ENCODE measurements at places on chromosomes 4 and X.
A peak's percentile ranks its signal among the peaks of the same experiment; 100 is the strongest.

- no peak for DNase-seq
Measured at GRCh38 chr4:82599336-82599735, 37.5 kb upstream of the TMEM150C start.

GRCh38 chrX:136781180-136781797 is 557 bp upstream of the ARHGEF6 start:
- DNase-seq: no peak

DNA sequence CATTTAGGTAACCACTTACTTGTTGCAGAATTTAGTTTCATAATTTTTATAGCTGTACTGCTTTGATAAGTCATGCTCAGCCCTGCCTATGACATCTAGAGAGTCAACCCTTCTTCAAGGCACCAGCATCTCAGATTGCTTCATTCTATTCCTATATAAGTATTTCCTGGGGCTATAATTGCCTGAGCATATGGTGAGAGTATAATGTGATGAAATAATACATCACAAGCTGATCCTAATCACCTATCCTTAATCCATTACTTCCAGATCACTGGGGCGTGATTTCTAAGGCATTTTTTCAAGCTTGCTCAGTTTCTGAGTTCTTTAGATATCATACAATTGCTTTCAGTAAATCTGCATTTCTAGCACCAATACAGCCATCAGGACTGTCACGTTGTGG is 200.0 kb upstream of the NPY2R start:
- DNase-seq: no peak

GRCh38 chr4:24603343-24603742 is 19.0 kb upstream of the DHX15 start:
- DNase-seq: no peak

GRCh38 chrX:35115205-35115604 is 172.6 kb downstream of the FAM47B start:
- DNase-seq: no peak

GRCh38 chr4:138300616-138301015 is 58.5 kb upstream of the SLC7A11 start:
- DNase-seq: no peak

DNA sequence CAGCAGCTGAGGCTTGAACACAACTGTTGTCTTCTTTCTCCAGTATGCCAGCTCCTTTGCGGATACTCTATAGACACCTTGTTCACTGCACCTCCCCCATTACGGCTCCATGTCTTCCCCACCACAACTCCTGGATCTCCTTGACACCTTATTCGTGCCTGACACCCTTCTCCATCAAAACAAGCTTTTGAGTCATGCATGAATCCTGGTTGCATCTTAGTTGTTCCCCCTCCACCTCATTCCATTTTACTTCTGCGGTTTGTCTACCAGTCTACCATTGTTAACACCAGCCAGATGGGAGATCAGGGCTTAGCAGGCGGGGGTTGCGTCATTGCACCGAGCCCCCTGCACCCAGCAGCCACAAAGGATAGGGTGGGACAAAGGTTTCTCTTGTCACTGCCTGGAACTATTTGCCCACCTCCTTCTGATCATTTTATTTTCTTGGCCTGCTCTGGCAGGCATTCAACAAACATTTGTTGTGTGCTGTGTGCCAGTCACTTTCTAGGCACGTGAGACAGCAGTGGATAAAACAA is 2.0 kb upstream of the CDK16 start:
- no peak for DNase-seq

DNA sequence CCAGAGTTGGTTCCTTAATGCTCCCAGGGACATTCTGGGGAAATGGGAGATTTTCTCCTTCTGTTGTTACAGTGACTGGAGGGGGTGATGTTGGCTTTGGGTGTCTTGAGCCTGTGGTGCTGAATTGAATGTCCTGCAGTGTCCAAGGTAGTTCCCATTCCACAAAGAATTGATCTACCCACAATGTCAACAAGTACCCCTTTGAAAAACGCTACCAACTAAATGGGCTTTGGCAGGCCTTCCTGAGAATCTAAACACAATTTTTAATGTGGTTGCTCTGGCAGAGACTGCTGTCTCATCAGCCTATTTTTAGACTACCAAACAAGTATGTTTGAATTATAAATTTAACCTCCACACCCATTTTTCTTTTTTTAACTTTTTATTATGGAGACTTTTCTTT is 69.4 kb downstream of the CCKAR start:
- DNase-seq: no peak

- peak; percentile 10 for DNase-seq
Measured at GRCh38 chr4:174714393-174715211, 114.4 kb downstream of the GLRA3 start.

DNA sequence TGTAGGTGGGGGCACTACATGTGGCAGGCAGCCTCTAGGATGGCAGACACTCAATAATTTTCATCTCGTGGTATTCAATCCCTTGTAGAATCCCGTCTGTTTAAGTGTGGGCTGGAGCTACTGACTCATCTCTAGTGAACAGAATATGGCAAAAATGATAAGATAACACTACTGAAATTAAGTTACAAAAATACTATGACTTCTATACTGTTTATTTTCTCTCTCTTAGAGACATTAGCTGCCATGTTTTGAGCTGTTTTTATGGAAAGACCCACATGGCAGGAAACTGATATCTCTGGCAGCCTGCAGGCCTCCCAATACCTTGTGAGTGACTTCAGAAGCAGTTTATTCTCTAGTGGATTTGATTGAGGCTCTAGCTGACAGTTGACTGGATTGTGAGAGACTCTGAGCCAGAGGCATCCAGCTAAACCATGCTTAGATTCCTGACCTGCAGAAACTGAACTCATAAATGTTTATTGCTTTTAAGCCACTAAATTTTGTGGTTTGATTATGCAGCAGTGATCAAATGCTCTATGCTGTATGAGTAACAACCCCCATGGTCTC is 298.8 kb upstream of the CTSO start:
- no peak for DNase-seq

- no peak for DNase-seq
Measured at GRCh38 chrX:37599729-37600128, 28.3 kb downstream of the LANCL3 start.

DNA sequence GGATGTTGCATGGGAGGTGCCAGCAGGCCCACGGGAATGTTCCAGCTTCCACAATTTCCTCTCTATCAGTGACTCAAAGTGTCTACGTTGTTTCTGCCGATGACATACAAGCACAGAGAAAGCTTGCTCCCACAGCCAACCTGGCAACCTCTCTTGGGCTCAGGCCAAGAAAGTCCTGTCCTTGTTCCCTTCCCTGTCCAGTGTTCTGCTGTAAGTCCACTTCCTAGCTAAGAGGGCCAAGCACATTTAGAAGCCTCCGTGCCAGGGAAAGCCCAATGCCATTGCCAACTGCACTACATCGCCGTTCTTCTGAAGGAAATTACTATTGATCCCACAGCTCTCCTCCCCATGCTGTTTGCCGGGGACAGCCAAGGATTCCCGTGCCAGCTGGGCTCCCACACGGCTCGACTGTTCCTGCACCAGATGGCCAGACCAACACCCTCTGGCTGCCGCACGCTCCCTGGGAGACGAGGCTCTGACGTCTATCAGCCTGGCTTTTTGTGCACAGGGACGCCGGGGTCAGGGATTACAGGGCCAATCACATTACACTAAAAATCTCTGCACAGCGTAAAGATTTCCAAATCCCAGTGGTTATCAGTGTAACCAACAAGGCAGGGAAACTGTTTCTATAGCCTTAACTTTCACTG is 284.0 kb downstream of the BCOR start:
- DNase-seq: no peak

DNA sequence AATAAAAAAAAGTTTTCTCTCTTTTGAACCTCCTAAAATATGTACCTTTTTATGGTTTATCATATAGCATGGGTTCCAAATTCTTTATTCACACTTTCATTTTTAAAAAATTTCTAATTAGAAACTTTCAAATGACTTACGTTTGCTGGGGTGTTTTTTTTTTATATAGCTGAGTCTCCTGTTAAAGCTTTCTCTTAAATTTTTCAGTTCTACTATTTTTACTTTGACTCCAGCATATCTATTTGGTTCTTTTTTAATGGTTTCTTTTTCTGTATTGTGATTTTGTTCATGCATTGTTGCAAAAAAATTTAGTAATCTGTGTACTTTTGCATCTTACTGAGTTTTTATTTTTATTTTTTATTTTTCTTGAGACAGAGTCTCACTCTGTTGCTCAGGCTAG is 22.3 kb downstream of the ZNF718 start:
- DNase-seq: no peak

GRCh38 chr4:137961051-137961438 is 281.1 kb downstream of the SLC7A11 start:
- no peak for DNase-seq

DNA sequence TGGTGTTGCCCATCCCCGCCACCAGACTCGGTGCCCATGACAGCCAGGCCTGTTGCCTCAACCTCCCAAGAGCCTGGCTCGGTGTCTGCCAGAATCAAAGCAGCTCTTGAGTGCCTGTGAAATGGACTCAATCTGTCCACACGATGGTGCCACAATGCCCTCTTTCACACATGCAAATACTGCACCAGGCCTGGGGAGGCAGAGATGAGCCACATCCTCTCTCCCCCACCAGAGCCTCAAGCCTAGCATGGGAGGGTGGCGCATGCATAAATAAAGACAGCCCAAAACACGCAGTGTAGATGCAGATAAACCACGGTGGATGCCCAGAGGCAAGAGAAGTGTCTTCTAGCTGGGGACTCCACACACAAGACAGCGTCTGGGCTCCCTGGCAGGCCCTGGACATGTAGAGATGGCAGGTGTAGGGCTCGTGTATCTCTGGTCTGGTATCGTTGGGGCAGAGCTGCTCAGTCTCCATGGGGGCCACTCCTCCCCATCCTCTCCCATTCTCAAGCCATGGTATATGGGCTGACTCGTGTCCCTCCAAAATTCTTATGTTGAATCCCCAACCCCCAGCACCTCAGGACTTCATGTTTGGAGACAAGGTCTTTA is 65.6 kb downstream of the JAKMIP1 start:
- no peak for DNase-seq

DNA sequence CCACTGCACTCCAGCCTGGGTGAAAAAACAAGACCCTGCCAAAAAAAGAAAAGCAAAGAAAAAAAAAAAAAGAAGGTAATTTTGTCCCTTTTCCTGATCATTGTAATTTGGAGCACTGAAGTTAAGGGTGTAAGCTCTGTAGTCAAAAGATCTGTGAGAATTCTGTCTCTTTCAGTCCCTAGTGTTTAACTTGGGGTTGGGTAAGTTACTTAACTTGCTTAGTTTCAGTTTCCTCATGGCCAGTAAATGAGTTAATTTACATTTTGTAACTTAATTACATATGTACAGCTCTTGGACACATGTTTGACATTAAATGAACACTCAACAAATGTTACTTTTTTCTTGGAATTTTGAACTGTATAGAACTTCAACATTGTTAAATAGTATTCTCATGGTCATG is 10.9 kb upstream of the UBE2K start:
- no peak for DNase-seq

GRCh38 chr4:179757641-179758040 is 2315.4 kb upstream of the AGA start:
- DNase-seq: no peak

- no peak for DNase-seq
Measured at GRCh38 chr4:79466621-79467020, 58.6 kb upstream of the GK2 start.

DNA sequence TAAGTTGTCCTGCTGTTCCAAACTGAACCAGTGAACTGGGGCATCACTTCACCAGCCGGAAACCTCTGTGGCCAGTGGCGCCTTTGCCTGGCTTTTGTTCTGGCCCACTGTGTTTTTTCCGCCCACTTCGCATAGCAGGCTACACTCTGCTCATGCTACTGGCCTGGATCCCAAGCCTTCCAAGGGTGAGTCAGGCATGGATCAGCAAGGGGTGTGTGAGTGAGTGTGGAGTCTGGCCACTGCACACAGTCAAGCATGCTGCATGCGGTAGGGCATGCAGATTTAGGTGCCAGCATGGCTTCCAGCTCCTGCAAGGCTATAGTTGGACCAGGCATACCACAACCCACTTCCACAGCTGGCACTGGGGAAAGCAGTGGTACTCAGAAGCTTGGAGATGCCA is 1967.9 kb downstream of the C4orf33 start:
- DNase-seq: no peak

- peak; percentile 51 for DNase-seq
Measured at GRCh38 chrX:103687696-103688201, 1.2 kb upstream of the MORF4L2 start.

GRCh38 chr4:103934178-103934789 is 214.5 kb upstream of the TACR3 start:
- no peak for DNase-seq
